ENCODE measurements at places on chromosomes 6 and 20. TPM values are rescaled to one million over a fixed set of nuclear protein-coding genes. Genes with fewer than 3 reads are reported as not detected.

Gene CALHM6
- total RNA-seq = 2.4 TPM

Gene TUBB
- total RNA-seq = 342 TPM

Gene SGK1
- total RNA-seq = 143 TPM

Gene CCR6
- total RNA-seq = not detected

Gene ARMC12
- total RNA-seq = 1.1 TPM

Gene FOXC1
- 33.5 TPM for total RNA-seq

Gene TMEM244
- total RNA-seq = not detected

Gene SIGLEC1
- total RNA-seq = 41.1 TPM
